LoVo (cell line): ENCODE measurements at places on chromosomes 16 and 17.

GRCh38 chr17:30556374-30557332 is 79.4 kb downstream of the GOSR1 start:
- no peak for DNase-seq

GRCh38 chr16:16120382-16121184 is 102.7 kb downstream of the ABCC6 start:
- no peak for DNase-seq

- DNase-seq, result no peak
These were observed 7.3 kb downstream of the SPATA2L start for GRCh38 chr16:89693931-89694783.

DNA sequence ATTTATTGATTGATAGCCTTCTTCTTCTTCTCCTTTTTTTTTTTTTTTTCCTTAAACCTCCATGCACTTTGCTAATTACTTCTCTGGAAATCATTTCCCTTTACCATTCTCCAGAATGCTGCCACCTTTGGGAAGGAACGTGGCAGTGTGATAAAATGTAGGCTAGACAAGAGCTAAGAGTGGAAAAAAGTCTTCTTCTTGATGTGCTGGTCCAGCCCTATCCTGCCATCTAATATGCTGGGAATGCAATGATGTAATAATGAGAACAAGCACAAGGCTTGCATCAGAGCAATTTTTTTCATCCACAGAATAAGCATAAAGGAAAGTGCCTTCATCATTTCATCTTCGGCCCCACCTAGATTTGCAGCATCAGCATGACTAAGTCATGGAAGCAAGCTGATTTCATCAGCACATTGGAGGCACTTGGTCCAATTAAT is 128.7 kb upstream of the ZFHX3 start:
- peak; percentile 41 for DNase-seq

- DNase-seq, result no peak
These were observed 2.0 kb upstream of the KRT38 start for GRCh38 chr17:41442739-41443138.

DNA sequence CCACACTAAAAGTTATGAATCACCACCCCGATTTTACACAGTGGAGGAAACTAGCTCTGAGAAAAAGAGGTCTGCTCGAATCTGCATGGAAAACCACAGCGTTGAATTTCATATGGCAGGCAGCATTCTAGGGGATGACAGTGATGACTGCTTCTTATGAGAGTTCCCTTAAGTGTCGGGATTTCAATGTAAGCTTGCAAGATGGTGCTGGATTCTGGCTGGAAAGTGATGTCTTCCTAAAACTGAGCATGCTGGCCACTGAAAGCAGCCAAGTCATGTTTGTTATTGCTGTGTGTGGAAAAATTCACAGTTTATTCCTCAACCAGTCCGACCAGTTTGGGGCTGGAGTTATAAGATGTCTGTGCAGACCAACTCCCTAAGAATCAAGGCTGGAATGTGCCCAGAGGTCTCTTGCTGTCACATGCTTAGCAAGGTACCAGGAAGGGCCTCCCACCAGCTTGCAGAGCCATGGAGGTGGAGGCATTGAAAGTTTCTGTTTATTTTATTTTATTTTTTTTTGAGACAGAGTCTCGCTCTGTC is 37.2 kb upstream of the GAN start:
- peak; percentile 58 for DNase-seq

GRCh38 chr17:74842146-74842598 is 17.5 kb downstream of the GRIN2C start:
- no peak for DNase-seq

DNA sequence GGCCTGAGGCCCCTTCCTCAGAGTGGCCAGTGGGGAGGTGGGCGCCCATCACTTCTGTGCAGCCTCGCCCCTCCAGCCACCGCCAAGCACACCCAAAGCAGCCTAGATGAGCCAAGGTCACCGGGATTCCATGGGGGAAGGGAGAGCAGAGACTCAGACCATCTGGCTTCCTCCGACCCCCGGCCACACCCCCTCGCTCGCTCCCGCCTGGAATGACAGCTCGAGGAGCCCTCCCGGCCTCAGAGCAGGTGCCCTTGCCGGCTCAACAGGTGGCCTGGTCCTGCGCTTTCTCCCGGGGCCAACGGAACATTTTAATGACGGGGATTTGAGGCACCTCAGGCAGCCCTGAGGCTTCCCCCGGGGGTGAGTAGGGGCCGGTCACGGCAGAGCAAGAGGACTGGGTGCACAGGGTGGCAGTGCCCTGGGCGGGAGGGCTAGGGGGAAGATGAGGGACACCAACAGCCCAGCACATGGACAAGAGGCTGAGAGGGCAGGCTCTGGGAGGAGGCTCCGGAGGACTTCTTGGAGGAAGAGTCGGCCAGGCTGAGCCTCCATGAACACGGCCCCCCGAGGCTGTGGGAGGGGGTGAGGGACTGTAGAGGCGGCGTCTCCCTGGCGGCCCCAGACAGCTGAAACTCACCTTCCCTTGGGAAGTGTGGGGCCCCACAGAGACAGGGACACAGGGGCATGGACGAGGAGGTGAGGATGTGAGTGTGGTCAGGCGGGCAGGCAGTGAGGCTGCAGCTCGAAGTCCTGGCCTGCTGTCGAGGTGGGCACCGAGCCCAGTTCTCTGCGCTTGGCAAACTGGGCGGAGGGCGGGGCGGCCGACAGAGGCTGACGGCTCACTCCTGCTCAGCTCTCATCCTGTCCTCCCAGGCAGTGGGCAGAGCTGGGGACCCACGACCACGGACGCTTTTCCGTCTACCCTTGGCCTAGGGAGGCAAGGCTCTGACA is 12.5 kb upstream of the C1QTNF8 start:
- DNase-seq, result no peak

- DNase-seq, result peak; percentile 80
These were observed at the start of gene ZNF205 for GRCh38 chr16:3112058-3112880. Gene ZNF205 (plus strand): TSS chr16:3112586. CDS start chr16:3113431, 845 bp downstream.

DNA sequence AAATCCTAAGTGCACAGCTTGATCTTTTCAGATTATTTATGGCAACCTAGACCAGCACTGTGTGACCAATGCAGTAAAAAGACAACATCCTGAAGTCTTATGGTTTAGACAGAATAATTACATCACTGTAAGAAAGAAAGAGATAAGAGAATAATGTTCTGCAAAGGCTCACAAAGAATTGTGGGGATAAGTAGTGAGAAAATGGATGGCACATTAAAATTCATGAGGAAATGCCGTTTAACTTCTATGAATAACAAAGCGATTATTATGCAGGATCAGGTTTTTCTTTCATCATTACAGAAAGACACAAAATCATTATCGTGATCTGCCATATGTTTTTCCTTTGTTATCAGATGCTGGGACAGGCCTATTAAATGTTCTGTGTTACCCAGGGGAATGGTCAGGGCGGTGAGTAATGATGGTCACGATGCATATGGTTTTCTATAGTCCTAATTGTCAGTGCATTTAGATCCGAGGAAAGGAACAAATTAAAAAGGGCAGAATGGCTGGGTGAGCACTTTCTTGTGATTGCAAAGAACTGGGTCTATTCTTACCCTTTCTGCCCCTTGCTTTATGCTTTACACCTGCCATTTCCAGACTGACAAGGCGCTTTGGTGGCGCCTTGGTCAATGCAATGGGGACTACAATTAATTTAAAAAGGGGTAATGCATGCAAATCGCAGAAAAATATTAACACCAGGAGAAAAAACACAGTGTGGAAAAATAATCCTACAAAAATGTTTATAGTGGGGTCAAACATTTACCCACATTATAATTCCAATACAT is 18.1 kb upstream of the DHX40 start:
- no peak for DNase-seq
